Activated CD4-positive, alpha-beta T cell treated with anti-CD3 and anti-CD28 coated beads, Interleukin-2, amount 50 U/mL, for 16 hours (primary cell): ENCODE measurements at places on chromosomes 6 and 20.

DNA sequence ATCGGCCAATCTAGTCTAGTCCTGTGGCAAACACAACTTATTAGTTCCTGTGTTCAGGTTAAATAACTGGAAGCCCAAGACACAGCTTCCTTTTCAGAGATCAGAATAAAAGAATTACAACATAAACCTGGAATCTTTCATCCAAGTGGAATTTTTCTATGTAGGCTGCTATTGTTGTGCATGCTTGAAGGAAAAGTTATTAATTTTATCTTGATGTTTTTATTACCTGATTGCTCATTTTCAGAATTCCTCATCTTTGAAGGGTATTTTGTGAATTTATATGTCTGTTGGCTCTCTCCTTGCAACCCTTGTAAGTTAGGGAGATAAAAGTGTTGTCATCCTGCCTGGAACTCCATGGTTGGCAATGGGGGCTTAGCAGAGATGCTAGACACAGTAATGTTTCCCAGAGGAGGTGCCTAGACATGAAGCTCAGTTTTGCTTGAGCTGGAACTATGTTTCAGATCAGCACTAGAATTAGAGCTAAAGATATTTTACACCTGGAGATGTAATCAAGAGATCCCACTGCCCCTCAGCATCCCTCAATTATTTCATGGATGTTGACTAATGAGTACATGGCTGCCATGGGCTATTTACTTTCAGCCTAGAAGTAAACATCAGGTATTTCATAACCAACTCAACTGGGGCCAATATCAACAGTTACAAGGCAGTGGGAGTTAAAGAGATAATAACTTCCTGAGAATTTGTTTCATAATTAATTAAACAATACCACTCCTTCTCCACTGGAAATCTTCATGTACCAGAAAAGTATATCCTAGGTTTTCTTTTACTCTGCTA, 367.0 kb upstream of the MARCKS start:
- no peak for DNase-seq

GRCh38 chr6:41548098-41548840, 2.1 kb downstream of the FOXP4 start:
- DNase-seq = no peak

DNA sequence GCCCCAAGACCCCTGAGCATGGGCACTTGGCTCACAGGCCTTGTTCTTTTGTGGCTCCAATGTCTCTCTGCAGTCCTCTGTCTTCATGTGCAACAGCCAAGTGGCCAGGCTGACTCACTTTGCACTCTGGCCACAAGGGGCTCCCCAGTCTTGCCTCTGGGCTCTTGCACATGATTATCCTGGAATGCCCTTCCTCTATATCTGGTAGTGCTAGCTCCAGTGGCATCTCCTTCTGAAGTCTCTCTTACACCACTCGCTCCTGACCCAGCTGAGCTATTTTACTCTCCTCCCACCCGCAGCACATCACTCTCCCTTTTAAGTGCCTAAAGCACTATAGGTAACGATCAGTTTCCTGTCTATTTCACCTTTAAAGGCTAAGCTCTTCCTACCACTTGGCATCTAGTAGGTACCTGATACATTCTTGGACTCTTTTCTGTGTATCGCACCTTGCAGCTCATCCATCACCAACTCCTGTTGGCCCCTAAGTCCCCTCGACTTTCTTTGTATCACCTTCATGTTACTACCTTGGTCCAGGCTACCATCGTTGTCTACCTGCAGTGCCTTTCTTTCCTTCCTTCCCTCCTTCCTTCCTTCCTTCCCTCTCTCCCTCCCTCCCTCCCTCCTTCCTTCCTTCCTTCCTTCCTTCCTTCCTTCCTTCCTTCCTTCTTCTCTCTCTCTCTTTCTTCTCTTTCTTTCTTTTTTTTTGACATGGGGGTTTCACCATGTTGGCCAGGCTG, 211.9 kb upstream of the RNF24 start:
- no peak for DNase-seq

DNA sequence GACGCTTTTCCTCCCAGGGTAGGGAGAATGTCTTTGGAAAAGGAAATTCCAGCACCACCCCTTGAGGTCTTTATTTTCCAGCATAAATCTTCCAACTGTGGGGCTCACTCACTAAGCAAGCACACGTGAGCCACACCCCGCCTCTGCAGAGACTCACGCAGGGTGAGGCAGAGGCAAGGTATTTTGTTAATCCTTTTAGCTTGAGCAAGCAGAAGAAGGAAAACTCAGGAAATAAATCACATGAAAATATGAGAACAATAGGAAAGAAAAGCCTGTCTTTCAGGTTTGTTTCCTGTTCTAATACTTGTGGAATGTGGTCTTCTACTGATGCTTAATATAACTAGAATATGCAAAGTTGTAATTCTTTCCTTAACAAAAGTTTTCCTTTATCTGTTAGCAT, 4.1 kb upstream of the PHACTR2 start:
- DNase-seq = no peak

DNA sequence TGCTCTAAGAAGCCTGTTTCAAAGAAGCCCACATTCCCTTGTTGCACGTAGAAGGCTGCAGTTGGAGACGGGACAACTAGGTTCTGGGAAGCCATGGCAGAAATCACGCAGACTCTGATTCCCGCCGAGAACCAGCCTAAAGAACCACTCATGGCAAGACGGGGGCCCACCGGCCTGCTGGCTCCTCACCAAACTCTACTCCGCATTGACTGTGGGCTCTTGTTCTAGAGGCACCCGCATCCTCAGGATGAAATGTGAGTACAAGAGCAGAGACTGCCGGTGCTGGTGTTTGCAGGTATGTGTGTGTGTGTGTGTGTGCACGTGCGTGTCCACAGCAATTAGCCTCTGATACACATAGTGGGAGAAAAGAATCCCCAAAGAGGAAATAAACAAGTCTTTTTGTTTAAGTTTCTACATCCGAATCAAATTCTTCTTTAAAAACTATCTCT, 42.3 kb upstream of the NR2E1 start:
- no peak for DNase-seq

- no peak for DNase-seq
Observed at GRCh38 chr20:50654904-50655303, 36.4 kb downstream of the RIPOR3 start.

DNA sequence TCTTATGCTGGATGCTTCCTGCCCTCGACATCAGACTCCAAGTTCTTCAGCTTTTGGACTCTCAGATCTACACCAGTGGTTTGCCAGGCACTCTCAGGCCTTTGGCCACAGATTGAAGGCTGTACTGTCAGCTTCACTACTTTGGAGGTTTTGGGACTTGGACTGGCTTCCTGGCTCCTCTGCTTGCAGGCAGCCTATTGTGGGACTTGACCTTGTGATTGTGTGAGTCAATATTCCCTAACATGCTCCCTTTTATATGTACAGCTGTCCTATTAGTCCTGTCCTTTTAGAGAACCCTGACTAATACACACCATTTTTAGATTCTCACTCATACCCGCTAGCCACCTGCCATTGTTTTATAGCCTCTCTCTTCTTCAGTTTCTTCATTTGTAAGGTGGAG, 382.1 kb upstream of the TSHZ2 start:
- no peak for DNase-seq

- no peak for DNase-seq
Observed at GRCh38 chr20:3885715-3886114, 3.5 kb upstream of the PANK2 start.

- DNase-seq = no peak
Observed at GRCh38 chr6:46138281-46138680, 8.5 kb downstream of the ENPP4 start.

- DNase-seq = no peak
Observed at GRCh38 chr6:41558033-41558807, 12.0 kb downstream of the FOXP4 start.

GRCh38 chr6:12785301-12785700, 68.7 kb downstream of the PHACTR1 start:
- DNase-seq = no peak

- DNase-seq = no peak
Observed at GRCh38 chr6:101462576-101462975, 69.1 kb downstream of the GRIK2 start.

DNA sequence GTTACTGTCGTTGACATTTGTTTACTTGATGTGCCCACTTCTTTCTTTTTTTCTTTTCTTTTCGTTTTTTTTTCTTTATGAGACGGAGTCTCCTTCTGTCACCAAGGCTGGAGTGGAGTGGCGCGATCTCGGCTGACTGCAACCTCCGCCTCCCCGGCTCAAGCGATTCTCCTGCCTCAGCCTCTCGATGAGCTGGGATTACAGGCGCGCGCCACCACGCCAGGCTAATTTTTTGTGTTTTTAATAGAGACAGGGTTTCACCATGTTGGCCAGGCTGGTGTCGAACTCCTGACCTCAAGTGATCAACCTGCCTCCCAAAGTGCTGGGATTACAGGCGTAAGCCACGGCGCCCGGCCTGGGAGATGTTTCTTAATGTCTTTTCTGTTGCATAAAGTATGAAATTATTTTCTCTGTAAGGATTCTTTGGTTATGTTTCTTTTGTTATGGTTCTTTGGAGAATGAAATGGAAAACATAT, 33.3 kb upstream of the PRSS16 start:
- no peak for DNase-seq

GRCh38 chr6:125806813-125807212, 16.1 kb downstream of the NCOA7 start:
- no peak for DNase-seq

- DNase-seq = no peak
Observed at GRCh38 chr20:37759052-37759553, 65.3 kb downstream of the CTNNBL1 start.

DNA sequence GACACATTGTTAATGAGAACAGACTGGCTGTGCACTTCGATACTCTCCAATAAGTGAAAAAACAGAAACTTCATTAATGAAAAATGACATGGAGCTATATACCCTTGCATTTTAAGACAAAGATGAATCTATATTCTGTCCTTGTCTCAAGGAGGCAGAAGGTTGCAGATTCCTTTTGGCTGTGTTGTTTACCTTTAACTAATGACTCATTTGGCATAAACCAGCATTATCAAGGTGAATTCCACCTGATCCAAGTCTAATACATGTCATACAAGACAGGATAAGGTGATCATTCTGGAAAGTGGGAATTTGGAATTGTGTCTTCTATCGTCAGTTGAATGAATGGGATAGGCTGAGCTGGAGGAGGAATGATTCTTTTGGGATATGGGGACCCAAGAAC, 192.9 kb downstream of the PLCB4 start:
- DNase-seq = no peak

GRCh38 chr20:57902473-57902872, 192.7 kb upstream of the PMEPA1 start:
- no peak for DNase-seq

- DNase-seq = peak; percentile 76
Observed at GRCh38 chr20:48761023-48761785, 66.6 kb downstream of the PREX1 start.

- peak; percentile 16 for DNase-seq
Observed at GRCh38 chr6:45310118-45310788, 17.9 kb upstream of the RUNX2 start.

DNA sequence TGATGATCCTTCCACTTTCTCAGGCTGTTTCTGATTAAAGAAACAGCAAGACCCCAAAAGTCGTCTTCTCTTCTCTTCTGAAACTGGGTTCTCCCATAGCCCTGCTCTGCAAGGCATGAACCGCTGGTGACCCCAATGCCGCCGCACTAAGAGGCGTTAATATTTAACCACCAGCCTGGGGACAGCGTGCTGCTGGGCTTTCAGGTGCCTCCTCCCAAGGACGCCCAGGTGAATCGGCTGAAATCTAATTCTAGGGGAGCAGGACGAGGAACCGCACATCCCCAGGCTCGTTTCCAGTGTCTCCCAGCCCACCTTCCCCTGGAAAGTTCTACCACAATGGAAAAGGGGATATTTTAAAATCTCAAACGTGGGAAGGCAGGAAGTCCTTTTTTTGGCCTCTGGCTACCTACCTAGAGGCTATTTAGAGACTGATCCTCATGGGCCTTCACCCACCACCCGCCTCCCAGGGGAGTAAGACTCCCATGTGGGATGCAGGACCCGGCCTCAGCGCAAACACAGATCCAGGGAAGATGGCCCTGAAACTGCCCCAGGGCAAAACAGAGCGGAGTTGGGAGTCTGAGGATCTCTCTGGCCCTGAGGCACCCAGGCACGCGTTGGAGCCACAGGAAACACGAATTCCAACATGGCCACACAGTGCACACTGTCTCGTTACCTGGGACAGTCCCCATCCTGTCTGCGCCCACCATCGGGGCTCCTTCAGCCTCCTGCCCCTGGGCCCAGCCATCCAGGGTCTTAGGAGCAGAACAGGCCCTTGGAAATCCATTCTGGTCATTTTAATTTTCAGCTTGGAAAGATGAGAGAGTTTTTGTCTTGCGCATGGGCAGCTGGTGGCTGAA, 56.2 kb downstream of the BMP7 start:
- DNase-seq = no peak
